ENCODE measurements at places on chromosomes 3 and 15.
A peak's percentile ranks its signal among the peaks of the same experiment; 100 is the strongest.

DNA sequence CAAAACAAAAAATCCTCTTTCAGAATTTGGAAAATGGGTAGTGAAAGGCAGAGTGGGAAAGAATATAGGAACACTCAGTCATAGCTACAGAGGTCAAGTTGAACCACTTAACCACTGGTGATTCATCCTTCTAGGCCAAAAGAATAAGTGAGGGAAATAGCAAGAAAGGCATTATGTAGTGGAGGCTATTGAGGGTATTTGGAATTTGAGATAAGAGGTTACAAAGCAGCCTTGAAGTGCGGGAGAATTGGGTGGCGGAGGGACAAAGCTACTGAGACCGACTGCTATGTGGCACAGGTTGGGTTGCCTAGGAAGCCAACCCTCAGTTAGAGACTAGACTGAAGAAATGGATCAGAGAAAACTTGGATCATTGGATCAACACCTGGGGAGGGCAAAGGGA is 109.5 kb downstream of the SYNPR start:
- peak; percentile 7 for DNase-seq

DNA sequence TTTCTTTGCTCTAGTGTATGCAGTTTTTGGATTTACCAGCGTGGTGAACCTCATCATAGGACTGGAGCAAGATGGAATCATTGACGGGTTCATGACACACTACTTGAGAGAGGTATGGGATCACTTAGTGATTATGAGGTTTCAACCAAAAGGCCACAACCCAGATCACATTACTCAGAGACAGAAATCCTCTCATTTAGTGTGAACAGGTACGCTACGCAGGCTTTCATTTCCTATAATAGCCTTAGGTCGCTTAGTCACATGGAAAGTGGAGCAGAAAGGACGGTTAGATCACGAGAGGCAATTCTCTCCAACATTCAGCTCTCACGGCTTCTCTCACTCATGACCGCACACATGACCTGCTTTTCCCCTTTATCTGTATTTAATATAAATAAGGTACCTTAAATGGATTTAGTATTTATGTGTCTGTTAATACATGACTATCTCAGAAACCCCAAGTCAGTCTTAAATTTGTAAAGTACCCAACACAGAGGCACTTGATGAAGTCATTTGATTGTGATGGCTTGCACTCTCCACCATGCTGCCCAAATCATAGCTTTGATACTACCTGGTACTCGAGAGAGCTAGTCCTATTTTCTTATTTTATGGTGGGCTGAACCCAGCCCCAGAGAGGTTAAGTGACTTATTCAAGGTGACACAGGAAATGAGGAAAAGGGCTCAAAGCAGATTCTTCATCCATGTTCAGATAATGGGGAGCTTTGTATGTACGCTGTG is 8.6 kb downstream of the TM6SF1 start:
- no peak for DNase-seq

DNA sequence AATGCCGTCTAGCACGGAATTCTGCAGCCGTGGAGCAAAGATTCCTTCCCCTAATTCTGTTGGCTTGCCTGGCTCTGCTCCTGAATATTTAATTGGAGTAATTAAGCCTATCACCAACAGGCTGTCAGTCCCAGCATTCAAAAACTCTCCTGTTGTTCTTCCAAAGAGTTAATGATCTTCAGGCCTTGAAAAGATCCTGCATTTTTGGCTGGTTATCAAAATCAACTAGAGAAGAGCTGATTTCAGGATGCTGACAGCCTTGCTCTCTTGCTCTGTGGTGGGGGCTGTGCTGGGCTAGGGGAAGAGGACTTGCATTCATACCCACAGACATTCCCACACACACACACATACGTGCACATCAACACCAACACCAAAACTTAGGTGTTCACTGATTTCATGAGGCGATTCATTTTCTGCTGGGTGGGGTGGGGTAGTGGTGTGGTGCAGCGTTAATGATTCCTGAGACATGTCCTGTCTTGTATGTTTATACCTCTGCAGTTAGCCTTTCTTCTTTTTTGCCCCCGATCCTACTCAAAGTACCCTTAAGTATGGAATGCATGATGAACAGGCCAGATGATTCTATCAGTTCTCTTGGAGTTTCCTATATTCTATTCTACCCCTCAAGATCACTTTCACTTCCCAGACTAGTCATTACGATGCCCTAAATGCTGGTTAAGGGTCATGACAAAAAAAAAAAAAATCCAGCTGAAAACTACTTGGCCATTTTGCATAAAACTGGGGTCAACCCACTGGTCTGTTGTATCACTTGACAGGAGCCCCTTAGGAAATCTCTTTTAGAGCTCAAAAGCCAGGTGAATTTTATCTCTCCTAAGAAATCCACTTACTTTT is 42.3 kb downstream of the CPN2 start:
- no peak for DNase-seq

DNA sequence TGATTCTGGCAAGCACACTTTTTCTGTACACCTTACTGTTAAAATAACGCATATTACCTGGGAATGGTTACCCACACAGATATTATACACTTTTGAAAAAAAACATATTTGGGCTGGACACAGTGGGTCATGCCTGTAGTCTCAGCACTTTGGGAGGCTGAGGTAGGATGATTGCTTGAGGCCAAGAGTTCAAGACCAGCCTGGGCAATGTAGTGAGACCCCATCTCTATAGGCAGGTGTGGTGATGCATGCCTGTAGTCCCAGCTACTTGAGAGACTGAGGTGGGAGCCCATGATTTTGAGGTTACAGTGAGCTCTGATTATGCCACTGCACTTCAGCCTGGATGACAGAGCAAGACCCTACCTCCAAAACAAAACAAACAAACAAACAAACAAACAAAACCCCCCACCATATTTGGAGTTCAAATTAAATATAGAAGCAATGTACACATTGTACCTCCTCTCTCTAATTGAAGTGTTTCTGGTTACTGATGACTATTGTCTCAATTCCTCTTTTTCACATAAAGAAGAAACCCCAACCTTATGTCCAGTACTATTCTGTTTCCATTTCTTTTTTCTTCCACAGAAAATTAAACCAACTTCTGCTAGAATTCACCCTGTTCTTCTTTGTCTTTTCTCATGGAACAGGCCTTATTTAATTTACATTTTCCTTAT is 152.6 kb upstream of the UMPS start:
- DNase-seq = no peak

DNA sequence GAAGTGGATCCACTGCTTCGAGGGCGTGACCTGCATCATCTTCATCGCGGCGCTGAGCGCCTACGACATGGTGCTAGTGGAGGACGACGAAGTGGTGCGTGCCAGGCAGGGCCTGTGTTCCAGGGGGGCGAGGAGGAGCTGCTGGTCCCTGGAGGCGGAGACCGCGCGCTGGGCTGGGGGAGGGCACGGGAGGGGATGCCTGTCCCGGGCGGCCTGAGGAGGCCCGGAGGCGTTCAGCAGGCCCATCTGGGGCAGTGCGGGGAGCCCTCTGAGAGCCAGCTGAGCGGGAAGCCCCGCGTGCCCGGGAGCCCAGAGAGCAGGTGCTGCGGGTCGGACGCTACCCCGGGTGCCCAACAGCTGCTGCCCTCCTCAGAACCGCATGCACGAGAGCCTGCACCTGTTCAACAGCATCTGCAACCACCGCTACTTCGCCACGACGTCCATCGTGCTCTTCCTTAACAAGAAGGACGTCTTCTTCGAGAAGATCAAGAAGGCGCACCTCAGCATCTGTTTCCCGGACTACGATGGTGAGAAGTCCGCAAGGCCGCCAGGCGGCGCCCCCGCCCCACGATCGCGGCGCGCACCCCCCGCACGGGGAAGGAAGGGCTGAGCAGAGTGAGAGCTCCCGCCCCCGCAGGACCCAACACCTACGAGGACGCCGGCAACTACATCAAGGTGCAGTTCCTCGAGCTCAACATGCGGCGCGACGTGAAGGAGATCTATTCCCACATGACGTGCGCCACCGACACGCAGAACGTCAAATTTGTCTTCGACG is 2.9 kb downstream of the GNAT1 start:
- DNase-seq = peak; percentile 39

DNA sequence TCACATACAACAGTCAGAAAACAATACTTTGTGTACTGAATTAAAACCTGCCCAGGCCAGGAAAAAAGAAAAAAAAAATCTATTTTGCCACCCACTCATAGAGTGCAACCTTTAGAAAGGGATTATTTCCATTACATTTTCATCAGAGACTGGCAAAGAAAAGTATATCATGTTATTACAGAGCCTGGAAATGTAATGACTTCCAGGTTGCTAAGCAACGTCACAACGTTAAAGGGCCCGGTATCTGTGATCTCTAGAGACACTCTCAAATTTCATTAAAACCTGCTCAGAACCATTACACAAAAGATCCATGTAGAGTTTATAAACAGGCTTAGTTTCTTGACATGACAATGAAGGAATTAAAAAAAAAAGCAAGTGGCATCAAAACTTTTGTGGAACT is 170.5 kb downstream of the CTNNB1 start:
- DNase-seq = no peak

DNA sequence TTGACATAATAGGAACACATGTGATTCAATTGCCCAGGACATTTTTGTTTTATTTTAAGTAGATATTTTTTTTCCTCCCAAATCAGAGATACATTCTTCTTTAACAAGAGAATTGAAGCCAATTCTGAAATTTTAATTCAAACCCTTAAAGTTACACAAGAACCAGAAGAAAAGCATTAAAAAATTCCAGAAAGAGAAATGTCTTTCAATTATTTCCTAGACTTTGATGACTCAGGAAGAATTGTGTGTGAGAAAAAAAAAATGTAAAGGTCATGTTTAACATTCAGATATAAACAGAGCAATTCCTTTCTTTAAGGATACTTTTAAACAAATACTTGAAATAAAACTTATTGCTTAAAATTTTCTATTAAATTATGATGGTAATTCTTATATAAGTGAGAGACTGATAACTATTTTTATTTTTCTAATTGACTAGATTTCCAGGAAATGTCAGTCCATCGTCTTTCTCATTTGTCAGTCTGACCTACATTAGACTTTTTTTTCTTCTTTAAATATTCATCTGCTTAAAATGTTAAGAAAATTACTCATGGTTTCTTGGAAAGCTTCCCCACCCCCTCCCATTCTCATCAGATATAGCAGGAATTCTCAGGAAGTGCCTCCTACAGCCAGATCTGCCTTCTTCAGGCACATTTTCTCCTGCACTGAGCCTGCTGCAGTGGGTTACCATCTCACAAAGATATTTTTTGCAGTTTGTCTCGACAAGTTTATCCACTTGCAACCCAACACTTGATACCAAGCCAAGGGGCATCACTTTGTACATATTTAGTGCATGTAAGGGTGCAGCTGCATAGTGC is 261.8 kb upstream of the CBLB start:
- peak; percentile 43 for DNase-seq

GRCh38 chr3:6396631-6397030 is 464.3 kb upstream of the GRM7 start:
- DNase-seq = no peak

DNA sequence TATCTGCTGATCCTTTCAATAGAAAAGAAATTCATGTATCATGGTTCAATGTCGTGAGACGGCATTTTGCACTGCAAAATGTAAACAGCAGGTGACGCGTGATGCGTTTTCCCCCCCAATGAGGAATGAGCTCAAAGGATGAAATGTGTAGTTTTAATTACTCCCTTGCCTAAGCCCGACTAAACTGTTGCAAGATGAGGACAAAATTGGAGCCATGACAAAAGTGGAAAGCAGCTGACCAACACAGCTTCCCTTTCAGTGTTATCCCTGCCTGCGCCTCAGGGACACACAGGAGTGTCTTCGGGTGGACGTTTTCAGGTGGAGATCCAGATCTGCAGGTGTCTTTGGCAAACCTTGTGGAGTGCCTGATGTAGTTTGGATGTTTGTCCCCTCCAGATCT is 92.0 kb downstream of the GABRG3 start:
- DNase-seq = no peak

DNA sequence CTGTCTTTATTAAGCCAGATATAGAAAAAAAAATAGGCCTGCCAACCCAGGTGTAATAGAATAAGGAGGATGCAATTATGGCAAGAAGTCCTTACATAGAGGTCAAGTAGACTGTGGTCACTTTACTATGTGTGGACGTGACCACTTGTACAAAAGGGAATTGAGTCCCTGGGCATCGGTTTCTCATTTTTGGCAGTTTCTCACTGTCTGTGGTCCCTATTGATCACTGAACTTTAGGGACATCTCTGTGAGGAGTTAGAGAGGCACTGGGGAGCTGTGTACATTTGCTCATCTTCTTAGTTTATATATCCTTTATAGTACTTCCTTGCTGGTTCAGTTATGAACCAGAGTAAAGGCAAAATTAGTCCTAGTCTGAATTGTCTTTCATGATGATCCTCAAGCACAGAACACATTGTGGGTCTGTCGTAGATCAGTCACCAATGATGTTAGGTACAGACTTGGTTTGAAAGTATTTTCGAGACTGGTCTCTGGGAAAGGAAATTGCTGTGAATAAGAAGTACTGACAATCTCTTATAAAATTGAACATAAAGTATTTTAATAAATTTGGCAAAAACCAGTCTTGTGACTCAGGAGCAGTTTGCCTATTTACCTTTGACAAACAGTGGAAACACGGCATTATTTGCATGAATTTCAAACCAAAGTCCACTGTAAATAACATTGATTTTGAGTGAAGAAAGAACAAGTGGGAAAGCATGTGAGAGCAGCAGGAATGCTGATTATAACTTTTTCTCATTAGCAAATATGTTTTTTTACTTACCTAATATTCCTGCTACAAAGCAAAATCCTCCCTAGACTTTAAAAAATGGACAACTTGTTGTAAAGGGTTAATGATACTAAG is 218.9 kb upstream of the DPH6 start:
- DNase-seq = no peak

DNA sequence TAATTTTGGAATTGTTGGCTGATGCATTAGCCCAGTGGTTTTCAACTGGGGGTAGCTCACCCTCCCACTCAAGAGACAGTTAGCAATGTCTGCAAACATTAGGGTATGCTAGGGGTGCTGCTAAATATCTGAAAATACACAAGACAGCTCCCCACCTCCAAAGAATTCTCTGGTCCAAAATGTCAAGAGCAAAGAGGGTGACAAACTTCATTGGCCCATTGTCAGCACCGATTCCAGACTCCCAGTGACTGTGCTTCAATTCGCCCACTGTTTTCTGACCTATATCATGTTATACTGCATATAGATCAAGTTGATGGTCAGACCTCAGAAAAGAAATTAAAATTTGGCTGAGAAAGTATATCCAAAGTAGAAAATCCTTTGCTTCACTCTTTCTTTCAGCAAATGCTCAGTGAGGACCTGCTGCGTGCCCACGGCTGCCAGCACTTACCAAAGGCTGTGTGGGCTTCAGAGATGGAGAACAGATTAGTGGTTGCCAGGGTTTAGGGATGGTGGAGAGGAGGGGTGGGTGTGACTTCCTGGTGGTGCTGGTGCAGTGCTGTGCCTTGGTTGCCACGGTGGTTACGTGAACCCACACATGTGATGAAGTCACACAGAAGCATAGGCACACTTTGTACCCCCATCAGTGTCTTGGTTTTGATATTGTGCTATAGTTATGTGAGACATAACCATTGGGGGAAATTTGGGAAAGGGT is 204.0 kb downstream of the PLCL2 start:
- no peak for DNase-seq

GRCh38 chr3:65230261-65231139 is 542.7 kb upstream of the ADAMTS9 start:
- no peak for DNase-seq
